T-helper 17 cell (primary cell): ENCODE measurements at places on chromosomes 13 and 19.

DNA sequence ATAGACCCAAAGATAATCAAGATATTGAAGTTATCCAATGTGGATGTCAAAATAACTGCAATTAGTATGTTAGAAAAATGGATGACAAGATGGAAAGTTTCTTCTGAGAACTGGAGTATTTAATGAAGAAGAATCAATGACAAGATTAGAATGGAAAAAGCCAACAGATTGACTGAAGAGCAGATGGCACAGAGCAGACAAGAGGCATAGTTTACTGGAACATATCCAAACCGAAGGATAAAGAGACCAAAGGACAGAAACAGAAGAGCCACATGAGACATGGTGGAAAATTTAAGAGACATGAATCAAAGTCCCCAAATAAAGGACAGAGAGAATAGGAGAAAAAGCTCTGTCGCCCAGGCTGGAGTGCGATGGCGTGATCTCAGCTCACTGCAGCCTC, 89.6 kb upstream of the RXFP2 start:
- H3K27ac ChIP-seq, result no peak overlapping the region
- H3K4me3 ChIP-seq, result no peak overlapping the region
- no peaks in the 10 kb centered on the region for H3K4me1 ChIP-seq
- H3K27me3 ChIP-seq, result peaks cover 8% of the 10 kb centered on the region
- no peak for DNase-seq
- H3K36me3 ChIP-seq, result peaks cover 3% of the 10 kb centered on the region

- DNase-seq, result no peak
- no peak overlapping the region for H3K27ac ChIP-seq
- H3K27me3 ChIP-seq, result no peaks in the 10 kb centered on the region
- H3K4me1 ChIP-seq, result peaks cover 17% of the 10 kb centered on the region
- peaks cover 3% of the 10 kb centered on the region for H3K36me3 ChIP-seq
- no peak overlapping the region for H3K4me3 ChIP-seq
These were observed 1.5 kb downstream of the C3 start for GRCh38 chr19:6718741-6719539.

DNA sequence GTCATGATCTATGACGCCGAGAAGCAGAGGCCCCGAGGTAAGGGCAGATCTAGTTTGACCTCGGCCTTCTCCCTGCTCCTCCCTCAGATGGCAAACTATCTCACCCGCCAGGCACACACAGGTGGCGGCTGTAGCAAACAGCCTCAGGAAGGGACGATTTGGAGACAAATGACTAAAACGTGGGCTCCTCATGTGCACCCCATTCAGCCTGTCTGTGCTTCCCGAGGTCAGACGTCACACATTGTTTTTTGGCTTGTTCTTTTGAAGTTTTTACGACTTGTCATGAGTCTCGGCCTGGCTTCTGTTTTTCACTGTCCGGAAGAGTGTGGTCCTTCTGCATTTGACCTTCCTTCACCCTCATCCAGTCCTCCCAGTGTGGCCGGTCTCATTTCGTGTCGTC, 15.0 kb downstream of the DAZAP1 start:
- peak overlapping the region; percentile 70 for H3K27ac ChIP-seq
- H3K27me3 ChIP-seq, result no peaks in the 10 kb centered on the region
- H3K4me1 ChIP-seq, result peaks cover 6% of the 10 kb centered on the region
- H3K4me3 ChIP-seq, result no peak overlapping the region

DNA sequence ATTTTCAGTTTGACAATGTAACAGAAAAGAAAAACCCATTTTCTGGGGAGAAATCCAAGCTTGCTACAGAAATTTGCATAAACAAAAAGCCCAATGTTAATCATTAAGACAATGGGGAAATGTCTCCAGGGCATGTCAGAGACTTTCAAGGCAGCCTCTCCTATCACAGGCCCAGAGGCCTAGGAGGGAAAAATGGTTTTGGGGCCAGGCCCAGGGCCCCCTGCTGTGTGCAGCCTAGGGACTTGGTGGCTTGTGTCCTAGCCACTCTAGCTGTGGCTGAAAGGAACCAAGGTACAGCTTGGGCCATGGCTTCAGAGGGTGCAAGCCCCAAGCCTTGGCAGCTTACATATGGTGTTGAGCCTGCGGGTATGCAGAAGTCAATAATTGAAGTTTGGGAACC, 8.0 kb upstream of the TEX30 start:
- H3K4me1 ChIP-seq, result peaks cover 15% of the 10 kb centered on the region
- H3K27me3 ChIP-seq, result no peaks in the 10 kb centered on the region
- no peak for DNase-seq
- no peak overlapping the region for H3K4me3 ChIP-seq
- peak overlapping the region; percentile 91 for H3K27ac ChIP-seq
- no peaks in the 10 kb centered on the region for H3K36me3 ChIP-seq

DNA sequence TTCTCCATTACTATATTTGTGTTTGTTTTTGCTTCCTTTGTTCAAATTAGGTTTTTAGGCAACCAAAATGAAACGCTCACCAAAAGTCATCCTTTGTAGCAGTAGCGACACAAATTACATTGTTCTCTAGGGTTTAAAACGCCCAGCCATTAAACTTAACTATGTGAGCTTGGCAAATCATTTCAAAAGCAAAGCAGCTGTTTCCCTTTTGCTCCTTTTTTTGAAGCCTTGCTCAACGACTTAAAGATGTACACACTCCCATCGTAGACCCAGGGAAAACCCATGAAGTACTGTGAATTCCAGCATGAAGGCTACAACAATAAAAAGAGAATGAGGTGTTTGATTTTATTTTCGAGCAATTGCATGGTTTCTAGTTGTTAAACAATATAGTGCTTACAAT, 106.7 kb downstream of the RAP2A start:
- peaks cover 9% of the 10 kb centered on the region for H3K27me3 ChIP-seq
- no peak for DNase-seq
- H3K36me3 ChIP-seq, result no peaks in the 10 kb centered on the region

DNA sequence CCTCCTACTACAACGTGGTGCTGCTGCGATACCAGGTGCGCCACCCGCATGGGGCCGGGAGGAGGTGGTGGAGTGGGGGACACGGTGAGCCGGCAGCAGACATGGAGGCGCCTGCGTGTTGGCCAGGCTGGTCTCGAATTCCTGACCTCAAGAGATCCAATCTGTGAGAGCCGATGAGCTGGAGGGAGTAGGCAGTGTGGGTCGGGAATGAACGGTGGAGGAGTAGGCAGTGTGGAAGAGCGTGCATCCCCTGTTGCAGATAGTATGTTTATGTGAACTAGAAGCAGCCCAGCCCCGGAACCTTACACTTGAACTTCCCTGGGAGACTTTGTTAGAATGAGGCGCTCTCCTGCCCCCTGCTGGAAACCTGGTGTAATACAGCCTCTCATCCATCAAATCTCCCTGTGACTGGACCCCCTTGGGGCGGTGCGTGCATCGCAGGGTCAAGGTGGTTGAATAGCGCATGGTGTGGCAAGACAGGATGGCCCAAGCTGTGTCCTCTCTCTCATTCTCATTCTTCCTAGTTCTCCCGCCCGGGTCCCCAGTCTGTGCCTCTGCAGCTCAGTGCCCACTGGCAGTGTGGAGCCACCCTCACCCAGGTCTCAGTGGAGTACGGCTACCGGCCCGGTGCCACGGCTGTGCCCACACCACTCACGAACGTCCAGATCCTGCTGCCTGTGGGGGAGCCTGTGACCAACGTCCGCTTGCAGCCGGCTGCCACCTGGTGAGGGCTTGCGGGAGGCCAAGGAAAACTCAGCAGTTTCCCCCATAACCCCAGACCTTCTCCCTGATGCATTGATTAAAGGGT, 10.5 kb upstream of the B3GNT3 start:
- peak; percentile 68 for DNase-seq
- no peak overlapping the region for H3K27ac ChIP-seq
- peaks cover 22% of the 10 kb centered on the region for H3K4me1 ChIP-seq

DNA sequence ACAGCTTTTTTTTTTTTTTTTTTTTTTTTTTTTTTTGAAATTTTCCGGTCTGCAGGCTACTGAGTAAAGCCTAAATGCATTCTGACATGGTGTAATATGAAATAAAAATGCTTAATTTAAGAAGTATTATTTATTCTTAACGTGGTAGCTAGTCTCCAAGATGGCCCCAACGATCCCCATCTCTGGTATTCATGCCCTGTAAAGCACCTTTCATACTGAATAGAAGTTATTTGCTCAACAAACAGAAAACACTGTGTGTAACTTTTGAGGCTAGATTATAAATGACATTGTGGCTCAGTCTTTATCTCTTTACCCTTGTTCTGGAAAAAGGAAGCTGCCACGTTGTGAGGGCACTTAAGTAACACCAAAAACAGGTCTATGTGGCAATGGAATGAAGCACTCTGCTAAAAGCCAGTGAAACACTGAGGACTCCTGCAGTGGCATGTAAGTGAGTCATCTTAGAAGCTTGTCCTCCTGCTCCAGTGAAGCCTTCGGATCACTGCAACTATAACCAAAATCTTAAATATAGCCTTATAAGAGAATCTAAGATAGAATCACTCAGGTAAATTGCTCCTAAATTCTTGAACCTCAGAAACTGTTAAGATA, 128.7 kb downstream of the UGGT2 start:
- H3K4me1 ChIP-seq, result no peaks in the 10 kb centered on the region
- H3K27ac ChIP-seq, result no peak overlapping the region
- no peaks in the 10 kb centered on the region for H3K36me3 ChIP-seq
- H3K4me3 ChIP-seq, result no peak overlapping the region

GRCh38 chr19:13619203-13619632, 112.9 kb upstream of the CACNA1A start:
- H3K4me3 ChIP-seq, result no peak overlapping the region
- peaks cover 5% of the 10 kb centered on the region for H3K4me1 ChIP-seq
- peaks cover 2% of the 10 kb centered on the region for H3K36me3 ChIP-seq
- no peak for DNase-seq
- H3K27ac ChIP-seq, result no peak overlapping the region
- H3K27me3 ChIP-seq, result peaks cover 48% of the 10 kb centered on the region

DNA sequence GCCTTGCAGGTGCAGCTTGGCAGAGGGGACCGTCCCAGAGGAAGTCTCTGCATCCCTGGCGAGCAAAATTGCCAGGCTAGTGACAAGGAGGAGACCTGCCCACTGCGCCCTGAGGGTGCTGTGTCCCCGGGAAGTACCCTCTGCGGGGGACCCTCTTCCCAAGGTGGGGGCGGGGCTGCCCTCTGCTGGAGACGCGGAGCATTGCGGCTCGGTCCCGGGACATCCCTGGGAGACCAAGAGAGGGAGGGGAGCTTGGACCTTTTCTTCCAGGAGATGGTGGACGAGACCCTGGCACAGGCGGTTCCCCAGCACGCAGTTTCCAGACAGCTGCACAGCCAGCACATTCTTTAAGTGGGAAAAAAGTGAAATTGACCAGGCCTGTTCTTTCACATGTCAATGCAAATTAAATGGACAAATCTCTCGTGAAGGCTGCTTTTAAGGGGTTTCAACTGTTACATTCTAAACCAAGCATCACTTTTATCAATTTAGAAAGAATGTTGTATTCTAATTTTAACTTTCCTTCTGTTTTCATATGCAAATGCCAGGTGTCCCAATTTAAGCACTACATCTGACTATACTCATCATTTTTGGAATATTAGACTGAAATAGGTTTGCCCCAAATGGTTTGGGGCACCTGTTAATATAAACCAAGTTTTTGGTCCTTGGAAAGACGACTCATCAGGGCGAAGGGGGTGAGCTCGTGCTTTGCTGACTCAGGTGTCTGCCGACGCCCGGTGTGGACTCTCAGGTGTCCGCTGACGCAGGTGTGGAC, 60.7 kb downstream of the MCF2L start:
- DNase-seq, result peak; percentile 14
- no peaks in the 10 kb centered on the region for H3K4me1 ChIP-seq
- H3K27ac ChIP-seq, result no peak overlapping the region
- H3K36me3 ChIP-seq, result no peaks in the 10 kb centered on the region
- no peaks in the 10 kb centered on the region for H3K27me3 ChIP-seq
- H3K4me3 ChIP-seq, result no peak overlapping the region

GRCh38 chr13:98509271-98510155, 67.4 kb downstream of the STK24 start:
- H3K27me3 ChIP-seq, result no peaks in the 10 kb centered on the region
- peak overlapping the region; percentile 80 for H3K4me3 ChIP-seq
- DNase-seq, result no peak
- H3K27ac ChIP-seq, result peak overlapping the region; percentile 98

GRCh38 chr19:53254411-53255341, at the start of gene ZNF677:
Gene ZNF677 (minus strand): TSS chr19:53254873. CDS start chr19:53251550, 3,323 bp downstream.
- peak; percentile 59 for DNase-seq
- H3K36me3 ChIP-seq, result peaks cover 7% of the 10 kb centered on the region
- H3K4me3 ChIP-seq, result peak within 1 kb of the TSS; percentile 78
- peaks cover 3% of the 10 kb centered on the region for H3K4me1 ChIP-seq

DNA sequence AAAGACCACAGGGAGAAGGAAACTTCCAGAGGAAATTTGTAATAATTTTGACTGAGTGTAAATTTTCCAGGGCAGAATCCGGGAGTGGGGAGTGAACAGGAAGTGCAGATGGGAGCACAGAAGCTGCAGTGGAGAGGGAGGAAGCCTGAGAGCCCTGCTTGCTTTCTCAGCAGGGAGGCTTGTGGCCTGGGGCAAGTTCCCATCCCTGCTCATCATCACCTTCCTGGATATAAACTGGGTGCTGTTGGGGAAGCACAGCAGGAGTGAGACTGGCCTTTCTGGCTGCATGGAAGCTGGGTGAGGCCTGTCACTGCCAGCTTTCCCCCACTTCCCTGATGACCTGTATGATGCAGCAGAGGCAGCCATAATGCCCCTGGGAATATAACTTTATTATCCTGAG, 532.9 kb downstream of the SLITRK6 start:
- H3K36me3 ChIP-seq, result no peaks in the 10 kb centered on the region
- H3K4me3 ChIP-seq, result no peak overlapping the region
- H3K27me3 ChIP-seq, result no peaks in the 10 kb centered on the region
- no peak for DNase-seq

GRCh38 chr13:99803141-99803540, 168.4 kb downstream of the ZIC5 start:
- peaks cover 8% of the 10 kb centered on the region for H3K36me3 ChIP-seq
- no peak for DNase-seq
- H3K27ac ChIP-seq, result no peak overlapping the region

DNA sequence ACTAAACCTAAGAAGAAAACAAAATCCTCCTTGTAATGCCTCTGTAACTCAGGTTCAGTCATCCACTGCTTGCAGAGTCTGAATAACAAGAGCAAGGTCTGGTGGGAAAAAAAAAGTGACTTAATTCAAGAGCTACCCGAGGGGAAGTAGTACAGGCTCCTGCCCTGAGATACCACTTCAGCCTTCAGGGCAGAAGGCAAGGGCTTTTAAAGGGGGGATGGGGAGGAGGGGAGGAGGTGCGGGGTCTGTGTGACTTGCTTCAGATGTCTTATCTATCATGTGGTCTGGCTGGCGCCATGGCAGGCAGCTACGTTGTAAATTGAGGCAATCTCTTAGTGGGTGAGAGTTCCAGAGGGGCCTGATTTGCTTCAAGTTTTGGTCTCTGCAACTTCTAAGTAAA, 66.7 kb downstream of the LRRC63 start:
- H3K27me3 ChIP-seq, result no peaks in the 10 kb centered on the region
- no peak overlapping the region for H3K27ac ChIP-seq

- no peak overlapping the region for H3K27ac ChIP-seq
- no peak for DNase-seq
- H3K4me3 ChIP-seq, result no peak overlapping the region
- H3K4me1 ChIP-seq, result peaks cover 4% of the 10 kb centered on the region
These were observed 84.3 kb downstream of the FGF14 start for GRCh38 chr13:102317593-102317992.

- H3K27me3 ChIP-seq, result no peaks in the 10 kb centered on the region
- H3K4me3 ChIP-seq, result no peak overlapping the region
- no peaks in the 10 kb centered on the region for H3K36me3 ChIP-seq
- H3K27ac ChIP-seq, result no peak overlapping the region
- DNase-seq, result no peak
These were observed 667.9 kb upstream of the SLITRK5 start for GRCh38 chr13:87003265-87003664.

- peaks cover 50% of the 10 kb centered on the region for H3K27me3 ChIP-seq
- H3K27ac ChIP-seq, result no peak overlapping the region
- DNase-seq, result no peak
- H3K4me1 ChIP-seq, result no peaks in the 10 kb centered on the region
- no peaks in the 10 kb centered on the region for H3K36me3 ChIP-seq
- H3K4me3 ChIP-seq, result no peak overlapping the region
These were observed 45.4 kb downstream of the CHST8 start for GRCh38 chr19:33667141-33667650.
